T-helper 9 cell (primary cell): ENCODE measurements at places on chromosomes 3 and 15.

DNA sequence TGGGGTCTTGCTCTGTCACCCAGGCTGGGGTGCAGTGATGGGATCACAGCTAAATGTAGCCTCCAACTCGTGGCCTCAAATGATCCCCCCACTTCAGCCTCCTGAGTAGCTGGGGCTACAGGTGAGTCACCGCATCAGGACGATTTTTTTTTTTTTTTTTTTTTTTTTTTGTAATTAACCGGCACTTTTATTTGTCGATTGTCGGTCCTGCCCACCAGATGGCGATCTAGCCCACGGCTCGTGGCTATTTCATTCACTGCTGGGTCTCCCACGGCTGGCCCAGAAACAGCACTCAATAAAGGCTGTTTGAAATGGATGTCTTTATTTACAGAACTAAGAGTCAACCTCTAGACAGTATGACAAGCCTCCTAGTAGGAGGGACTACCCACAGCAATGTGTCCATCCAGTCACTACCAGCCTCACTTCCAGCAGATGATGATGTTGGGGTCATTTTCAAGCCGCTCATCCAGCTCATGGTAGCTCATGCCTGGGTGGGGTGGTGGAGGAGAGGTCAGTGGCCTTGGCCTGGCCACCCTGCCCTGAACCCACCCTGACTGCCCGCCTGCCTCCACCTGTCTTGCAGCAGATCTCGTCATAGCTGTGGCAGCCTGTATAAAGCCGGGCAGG is 1.8 kb upstream of the ZMYND10 start:
- peak; percentile 68 for DNase-seq

- no peak for DNase-seq
Observed at GRCh38 chr15:73127302-73127936, 75.2 kb downstream of the NEO1 start.

DNA sequence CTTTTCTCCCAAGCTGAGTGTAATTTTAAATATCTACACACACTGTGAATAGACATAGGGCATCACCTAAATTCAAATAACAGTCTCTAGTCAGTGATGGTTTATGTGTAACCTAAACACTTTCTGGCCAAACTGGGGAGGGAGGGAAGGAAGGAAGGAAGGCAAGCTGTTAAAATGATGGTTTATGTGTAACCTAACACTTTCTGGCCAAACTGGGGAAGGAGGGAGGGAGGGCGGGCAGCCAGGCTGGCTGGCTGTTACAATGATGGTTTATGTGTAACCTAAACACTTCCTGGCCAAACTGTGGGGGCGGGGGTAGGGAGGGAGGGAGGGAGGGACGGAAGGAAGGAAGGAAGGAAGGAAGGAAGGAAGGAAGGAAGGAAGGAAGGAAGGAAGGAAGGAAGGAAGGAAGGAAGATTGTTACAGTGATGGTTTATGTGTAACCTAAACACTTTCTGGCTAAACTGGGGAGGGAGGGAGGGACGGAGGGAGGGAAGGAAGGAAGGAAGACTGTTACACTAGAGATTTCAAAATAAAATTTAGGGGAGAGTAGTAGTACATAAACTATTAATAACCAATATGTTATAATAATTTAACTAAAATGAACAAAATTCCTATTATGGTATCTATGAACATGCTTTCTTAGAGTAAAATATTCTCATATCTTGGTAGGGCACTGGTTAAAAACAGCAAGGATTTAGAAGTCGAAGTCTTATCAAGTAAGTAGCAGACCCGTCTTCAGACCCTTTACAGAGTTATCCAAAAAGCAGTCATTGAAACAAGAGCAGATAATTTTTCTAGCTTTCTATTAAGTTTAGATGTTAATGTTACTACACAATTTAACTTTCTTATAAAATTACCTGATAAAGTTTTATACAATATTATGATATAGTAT is 148.1 kb downstream of the LMLN start:
- DNase-seq = no peak

DNA sequence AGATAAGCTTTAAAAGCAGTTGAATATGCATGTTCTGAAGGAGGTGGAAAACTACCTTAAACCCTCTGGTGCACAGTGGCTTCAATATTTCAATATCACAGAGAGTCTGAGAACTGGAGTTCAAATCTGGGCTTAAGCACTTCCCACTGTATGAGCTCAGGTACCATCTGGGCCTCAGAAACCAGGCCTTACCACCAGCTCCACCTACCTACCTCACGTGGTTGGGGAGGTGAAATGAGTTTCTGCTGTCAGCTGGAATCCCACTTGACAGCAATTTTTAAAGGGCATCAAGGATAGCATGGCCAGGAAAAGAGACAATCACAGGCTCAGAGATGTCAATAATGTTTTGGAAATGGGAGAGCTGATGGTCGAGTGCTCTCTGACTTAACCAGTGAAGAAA is 5.0 kb downstream of the CHCHD4 start:
- no peak for DNase-seq

DNA sequence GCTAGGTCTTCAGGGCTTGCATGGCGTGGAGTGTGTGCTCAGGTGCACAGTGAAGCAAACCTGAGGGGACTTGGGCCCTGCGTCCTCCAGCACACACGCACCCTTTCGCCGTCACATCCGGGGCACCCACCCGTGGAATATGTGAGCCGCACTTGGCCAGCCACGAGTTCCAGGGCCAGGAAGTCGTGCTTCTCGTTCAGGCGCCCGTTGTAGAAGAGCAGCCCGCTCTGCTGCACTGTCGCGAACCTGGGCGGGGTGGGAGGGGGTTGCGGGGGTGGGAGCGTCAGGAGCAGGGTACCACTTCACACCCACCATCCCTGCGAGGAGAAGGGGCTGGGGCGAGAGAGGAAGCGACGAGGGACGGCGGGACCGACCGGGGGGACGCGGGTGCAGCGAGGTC is 7.1 kb downstream of the CELSR3 start:
- no peak for DNase-seq

DNA sequence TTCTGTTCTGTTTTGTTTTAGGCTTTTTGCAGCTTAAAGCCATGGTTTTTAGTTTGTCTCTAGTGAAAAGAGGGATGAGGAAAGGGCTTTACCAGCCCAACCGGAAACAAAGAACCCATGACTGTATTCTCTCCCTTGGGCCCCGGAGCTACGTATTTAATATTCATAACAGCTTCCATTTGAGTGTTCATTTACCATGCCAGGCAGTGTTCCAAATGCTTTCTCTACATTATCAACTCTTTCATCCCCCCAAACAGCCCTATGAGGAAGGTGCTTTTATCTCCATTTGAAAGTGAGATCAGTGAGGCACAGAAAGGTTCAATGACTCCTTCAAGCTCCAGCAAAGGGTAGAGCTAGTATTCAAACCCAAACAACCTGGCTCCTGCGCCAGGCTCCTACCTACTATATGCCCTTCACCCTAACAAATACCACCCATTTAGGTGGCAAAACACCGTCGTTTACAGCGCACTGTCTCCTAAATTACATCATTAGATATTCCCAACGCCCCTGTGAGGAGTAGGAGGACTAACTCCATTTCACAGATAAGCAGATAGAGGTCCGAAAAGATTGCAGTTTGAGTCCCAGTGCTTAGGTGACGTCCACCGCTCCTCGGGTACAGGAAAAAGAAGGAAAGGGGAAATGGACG is 27.9 kb downstream of the GTPBP8 start:
- DNase-seq = no peak

DNA sequence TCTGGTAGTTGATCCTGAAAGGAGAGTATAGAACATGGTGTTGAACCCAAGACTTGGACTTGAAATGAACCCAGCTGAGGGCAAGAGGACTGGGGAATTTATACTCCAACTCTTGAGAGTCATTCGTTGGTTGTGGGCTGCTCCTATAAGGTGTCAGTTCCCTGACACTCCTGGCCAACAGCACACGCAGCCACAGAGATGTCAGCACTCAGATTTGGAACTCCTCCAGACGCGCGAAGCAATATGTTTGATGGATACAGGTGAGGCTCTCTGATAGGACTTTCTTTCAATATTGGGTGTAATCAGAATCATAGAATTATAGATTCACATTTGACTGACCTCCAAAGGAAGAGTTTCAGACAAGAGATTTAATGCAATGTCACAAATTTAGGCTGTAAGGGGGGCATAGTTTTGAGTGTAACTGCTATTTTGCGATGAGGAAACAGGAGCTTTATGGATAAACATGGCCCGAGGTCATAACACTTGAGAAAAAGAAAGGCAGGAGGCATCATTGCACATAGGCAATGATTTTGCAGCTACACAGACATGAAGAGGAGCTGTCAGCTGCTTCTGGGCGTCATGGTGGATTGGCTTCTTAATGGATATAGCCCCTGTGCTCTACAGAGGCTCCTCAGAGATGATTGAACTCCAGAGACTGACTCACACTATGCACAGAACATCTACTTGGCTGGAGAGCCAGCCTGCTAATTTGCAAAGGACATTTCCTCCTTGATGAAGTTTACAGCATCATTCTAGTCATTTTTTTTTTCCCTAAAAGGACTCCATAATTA is 569.2 kb upstream of the RGMA start:
- DNase-seq = no peak

DNA sequence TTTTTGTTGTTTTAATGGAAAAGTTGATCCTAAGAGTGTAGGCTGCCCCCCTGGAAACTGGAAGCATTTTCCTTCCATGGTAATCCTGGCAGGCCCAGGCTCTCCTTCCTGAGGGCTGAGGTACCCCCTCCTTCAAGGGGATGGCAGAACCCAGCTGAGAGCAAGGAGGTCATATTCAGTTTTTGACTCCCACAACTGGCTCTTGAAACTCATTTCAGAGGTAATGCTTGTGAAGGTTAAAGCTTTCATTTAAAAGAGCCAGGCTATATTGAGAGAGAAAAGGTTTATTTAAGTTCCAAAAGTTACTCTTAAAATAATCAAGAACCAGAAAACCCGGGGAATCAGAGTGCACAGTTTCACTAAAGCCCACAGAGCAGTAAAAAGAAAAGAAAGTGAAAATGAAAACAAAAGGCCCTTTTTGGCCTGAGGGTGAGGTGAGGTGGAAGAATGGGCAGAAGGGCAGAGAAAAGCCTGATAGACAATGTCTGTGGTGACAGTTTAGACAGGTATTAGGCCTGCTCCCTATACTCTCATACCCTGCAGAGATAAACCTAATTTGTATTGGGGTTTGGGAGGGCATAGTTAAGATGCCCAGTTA is 47.0 kb upstream of the RBP1 start:
- DNase-seq = no peak

GRCh38 chr3:166282931-166283330 is 445.7 kb upstream of the BCHE start:
- no peak for DNase-seq

DNA sequence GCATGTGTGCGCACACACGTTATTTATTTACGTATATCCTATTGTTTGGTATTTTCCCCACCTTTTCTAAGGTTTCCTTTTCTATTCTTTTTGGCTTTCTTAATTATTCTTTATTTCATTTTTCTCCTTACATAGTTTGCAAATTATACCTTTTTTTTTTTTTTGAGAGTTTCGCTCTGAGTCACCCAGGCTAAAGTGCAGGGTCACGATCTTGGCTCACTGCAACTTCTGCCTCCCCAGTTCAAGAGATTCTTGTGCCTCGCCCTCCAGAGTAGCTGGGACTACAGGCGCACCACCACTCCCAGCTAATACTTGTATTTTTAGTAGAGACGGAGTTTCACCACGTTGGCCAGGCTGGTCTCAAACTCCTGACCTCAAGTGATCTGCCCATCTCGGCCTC is 20.0 kb upstream of the CILP start:
- no peak for DNase-seq

- no peak for DNase-seq
Observed at GRCh38 chr3:194204042-194204987, 68.4 kb downstream of the HES1 start.

DNA sequence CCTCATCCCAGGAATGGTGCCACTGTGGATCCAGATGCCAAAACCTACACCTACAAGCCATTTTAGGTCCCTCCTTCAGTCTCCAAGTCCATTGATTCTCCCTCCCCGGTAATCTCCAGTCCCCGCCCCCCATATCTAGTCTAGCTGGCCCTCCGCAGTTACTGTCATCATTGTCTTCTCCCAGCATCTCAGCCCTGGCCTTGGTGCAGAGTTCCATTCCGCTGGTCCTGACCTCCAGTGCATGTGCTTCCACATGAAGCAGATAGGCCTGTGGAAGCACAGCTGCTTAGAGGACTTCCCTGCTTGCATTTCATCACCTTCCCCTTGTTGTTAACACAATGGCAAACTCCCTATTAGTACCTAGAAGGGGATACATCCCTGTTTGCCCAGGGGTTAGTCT is 331.8 kb downstream of the LRTM1 start:
- no peak for DNase-seq

- DNase-seq = no peak
Observed at GRCh38 chr3:189368384-189368783, 196.6 kb downstream of the TPRG1 start.

DNA sequence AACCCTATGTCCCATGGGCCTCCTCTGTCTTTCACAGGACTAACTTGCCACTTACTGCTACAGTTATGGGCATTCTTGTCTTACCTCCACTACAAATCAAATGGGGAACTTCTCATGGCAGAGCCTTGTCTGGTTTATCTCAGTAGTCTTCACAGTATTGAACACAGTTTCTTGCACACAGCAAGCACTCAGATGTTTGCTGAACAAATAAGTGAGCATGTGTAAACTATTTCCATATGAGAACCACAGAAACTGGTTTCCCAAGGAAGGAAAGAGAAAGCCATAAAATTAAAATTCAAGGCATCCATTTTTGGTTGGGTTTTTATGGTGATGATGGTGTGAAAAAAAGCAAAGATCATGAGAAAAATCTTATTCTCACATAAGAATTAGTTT is 189.2 kb downstream of the MEX3B start:
- DNase-seq = no peak

DNA sequence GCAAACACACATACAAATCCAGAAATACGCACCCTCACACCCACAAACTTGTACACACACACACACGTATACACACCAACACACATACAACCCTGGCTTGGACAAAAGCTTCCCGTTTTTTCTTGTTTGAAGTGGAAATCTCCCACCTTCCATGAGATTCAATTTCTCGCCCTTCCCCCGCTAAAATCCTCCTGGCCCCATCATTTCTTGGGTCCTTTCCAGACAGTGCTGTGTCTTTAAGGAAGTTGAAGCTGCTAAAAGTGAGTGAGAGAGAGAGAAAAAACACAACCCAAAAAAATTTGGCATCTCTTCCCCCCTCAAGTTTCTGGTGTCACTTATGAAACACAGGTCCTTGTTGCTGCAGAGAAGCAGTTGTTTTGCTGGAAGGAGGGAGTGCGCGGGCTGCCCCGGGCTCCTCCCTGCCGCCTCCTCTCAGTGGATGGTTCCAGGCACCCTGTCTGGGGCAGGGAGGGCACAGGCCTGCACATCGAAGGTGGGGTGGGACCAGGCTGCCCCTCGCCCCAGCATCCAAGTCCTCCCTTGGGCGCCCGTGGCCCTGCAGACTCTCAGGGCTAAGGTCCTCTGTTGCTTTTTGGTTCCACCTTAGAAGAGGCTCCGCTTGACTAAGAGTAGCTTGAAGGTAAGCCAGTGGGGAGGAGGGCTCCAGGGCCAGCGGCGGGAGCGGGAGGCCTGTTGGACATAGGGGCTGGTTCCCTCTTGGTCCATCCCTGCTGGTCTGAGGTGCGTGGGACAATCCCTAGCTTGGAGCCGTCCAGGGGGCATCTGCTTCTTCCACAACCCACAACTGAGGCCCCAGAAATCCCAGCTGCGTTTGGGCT is at the start of gene ISLR:
Gene ISLR (plus strand): TSS at position 331 of the 839 bp plus-strand sequence. CDS start 1,149 bp downstream, outside the sequence.
- no peak for DNase-seq

- no peak for DNase-seq
Observed at GRCh38 chr3:32406486-32407408, 15.1 kb downstream of the CMTM7 start.
